Stimulated activated CD4-positive, alpha-beta T cell treated with anti-CD3 and anti-CD28 coated beads, Interleukin-15, amount 100 ng/mL, for 48 hours (primary cell): ENCODE measurements at places on chromosomes 1 and 21.

DNA sequence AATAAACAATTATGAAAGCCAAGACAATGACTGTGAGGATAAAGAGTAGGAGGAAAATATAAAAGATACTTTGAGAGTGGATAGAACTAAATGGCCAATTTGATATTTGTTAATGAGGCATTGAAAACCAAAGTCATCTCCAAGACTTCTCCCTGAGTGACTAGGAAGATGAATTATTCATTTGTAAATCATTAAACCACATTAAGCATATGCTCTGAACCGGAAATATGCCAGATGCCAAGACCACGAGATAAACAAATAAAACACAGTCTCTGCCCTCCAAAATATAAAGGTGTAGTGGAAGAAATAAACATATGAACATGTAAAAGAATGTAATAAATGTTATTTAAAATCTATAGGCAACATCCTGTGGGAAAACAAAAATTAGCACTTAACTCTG lies 78.8 kb downstream of the MRPL39 start:
- no peak for DNase-seq

- DNase-seq, result no peak
Observed at GRCh38 chr1:11598461-11598860, 55.8 kb downstream of the FBXO2 start.

DNA sequence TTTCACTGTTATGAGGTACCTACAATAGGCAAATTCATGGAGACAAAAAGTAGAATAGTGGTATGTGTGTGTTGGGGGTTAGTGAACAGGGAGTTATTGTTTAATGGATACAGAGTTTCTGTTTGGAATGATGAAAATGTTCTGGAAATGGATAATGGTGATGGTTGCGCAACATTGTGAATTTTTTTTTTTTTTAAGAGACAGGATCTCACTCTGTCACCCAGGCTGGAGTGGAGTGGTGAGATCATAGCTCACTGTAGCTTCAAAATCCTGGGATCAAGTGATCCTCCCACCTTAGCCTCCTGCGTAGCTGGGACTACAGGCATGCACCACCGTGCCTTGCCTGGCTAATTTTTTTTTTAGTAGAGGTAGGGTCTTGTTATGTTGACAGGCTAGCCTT lies 34.5 kb upstream of the TRABD2B start:
- DNase-seq, result no peak

DNA sequence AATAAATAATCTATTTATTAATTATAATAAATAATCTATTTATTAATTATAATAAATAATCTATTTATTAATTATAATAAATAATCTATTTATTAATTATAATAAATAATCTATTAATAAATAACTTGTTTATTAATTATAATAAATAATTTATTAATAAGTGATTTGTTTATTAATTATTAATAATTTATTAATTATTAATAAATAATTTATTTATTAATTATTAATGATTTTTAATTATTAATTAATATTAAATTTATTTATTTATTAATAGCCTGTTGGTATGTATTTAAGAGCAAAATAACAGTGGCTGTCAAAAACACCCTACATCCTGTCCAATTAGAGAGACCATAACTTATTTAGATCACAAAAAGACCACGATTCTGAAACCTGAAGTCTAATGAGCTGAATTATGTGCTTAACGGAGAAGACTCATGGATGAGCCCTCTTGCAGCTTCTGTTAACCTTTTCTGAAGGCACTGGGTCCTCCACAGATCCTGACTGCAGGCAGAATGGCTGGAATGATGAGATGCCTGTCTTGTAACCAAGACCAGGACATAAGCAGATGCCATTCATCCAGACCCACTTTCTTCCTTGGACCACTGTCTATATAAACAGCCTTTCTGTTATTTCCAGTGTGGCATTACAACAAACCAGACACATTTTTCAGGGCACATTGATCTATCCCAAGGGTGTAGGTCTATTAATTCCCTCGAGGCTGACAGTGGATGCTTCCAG lies 134.2 kb downstream of the SETD4 start:
- DNase-seq, result no peak

DNA sequence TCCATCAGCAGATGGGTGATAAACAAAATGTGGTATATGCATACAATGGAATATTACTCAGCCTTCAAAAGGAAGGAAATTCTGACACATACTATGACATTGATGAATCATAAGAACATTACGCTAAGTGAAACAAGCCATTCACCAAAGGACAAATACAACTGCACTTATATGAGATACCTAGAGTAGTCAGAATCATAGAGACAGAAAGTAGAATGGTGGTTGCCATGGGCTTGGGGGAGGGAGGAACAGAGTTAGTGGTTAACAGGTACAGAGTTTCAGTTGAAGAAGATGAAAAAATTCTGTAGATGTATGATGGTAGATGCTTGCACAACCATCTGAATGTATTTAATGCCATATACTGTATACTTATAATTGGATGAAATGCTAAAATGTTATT lies 39.1 kb upstream of the KCNK2 start:
- DNase-seq, result no peak

GRCh38 chr1:26761217-26761616 lies 26.5 kb upstream of the PIGV start:
- no peak for DNase-seq
